ENCODE measurements at places on chromosomes 4 and X. TPM values are rescaled to one million over a fixed set of nuclear protein-coding genes. Genes with fewer than 3 reads are reported as not detected.
A peak's percentile ranks its signal among the peaks of the same experiment; 100 is the strongest.

DCLK2 gene
- 2.8 TPM for total RNA-seq

- H3K4me1 ChIP-seq, result no peaks in the 10 kb centered on the region
- H3K27me3 ChIP-seq, result no peaks in the 10 kb centered on the region
- H3K4me3 ChIP-seq, result no peak overlapping the region
- H3K36me3 ChIP-seq, result no peaks in the 10 kb centered on the region
- no peak overlapping the region for H3K27ac ChIP-seq
These were observed 12.7 kb upstream of the CXCL8 start for GRCh38 chr4:73727685-73728084.

- H3K27ac ChIP-seq, result no peak overlapping the region
- H3K4me3 ChIP-seq, result no peak overlapping the region
- no peak for DNase-seq
These were observed 7.6 kb downstream of the SORCS2 start for GRCh38 chr4:7199771-7200441.

DNA sequence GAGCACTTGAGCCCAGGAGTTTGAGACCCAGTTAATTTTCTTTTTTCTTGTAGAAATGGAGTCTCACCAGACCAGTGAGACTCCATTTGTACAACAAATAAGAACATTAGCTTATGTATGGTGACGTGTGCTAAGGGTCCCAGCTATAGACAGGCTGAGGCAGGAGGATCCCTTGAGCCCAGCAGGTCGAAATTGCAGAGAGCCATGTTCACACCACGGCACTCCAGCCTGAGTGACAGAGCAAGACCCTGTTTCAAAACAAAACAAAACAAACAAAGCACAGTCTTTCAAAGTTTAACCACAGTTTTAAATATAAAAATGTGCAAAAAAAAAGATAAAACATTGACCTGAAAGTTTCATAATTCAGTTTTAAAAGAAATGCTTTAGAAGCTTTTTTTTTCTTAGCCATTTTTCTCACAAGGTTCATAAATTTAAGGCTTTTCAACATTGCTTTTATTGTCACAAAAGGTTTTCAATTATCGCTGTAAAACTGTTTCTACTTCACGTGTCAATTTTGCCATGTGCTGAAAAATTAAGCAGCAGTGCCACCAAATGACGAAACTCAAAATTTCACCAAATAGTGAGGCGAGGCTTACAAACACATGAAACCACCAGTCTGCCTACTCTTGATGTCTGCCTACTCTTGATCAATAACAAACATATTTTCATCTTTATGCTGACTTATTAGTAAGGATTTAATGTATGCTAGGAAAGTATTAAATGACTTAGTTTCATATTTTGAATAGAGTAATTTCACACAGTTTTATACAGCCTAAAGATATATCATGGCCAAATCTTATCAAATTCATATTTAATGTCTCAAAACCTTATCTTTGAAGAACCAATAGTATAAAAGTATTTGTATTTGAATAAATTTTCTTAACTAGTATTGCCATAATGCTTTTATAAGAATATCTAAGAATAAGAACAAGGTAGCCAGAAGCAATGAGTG is 126.3 kb downstream of the NEK1 start:
- H3K4me1 ChIP-seq, result peaks cover 10% of the 10 kb centered on the region
- no peak overlapping the region for H3K27ac ChIP-seq
- peak; percentile 48 for DNase-seq
- H3K27me3 ChIP-seq, result no peaks in the 10 kb centered on the region

- no peak overlapping the region for H3K27ac ChIP-seq
- H3K4me1 ChIP-seq, result no peaks in the 10 kb centered on the region
- no peak overlapping the region for H3K4me3 ChIP-seq
- H3K36me3 ChIP-seq, result no peaks in the 10 kb centered on the region
These were observed 36.5 kb downstream of the WDR1 start for GRCh38 chr4:10079912-10080588.

DNA sequence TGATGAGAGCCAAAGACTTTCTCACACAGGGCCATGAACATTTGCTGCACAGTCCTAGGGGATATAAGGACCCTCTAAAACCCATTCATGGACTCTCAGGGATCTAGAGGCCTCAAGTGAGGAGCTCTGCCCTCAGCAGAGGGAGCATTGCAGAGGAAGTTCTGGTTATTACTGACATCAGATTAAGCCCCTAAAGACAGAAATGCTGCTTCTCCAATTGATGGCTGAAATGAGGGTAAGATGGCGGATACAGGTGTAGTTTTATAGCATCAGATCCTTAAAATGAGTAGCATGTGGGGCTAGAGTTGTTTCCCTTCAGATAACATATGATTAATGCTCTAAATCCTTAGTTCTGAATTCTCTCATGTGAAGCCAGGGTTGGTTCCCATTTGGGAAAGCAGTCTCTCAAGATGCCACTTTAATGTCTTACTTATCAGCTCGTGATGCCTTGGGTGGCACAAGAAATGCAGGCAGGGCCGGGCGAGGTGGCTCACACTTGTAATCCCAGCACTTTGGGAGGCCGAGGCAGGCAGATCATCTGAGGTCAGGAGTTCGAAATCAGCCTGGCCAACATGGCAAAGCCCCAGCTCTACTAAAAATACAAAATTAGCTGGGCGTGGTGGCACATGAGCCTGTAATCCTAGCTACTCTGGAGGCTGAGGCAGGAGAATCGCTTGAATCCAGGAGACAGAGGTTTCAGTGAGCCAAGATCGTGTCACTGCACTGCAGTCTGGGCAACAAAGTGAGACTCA is 7.9 kb downstream of the RHOH start:
- no peak for DNase-seq
- H3K4me3 ChIP-seq, result no peak overlapping the region
- H3K4me1 ChIP-seq, result peaks cover 7% of the 10 kb centered on the region
- H3K27ac ChIP-seq, result no peak overlapping the region
- H3K27me3 ChIP-seq, result no peaks in the 10 kb centered on the region

DNA sequence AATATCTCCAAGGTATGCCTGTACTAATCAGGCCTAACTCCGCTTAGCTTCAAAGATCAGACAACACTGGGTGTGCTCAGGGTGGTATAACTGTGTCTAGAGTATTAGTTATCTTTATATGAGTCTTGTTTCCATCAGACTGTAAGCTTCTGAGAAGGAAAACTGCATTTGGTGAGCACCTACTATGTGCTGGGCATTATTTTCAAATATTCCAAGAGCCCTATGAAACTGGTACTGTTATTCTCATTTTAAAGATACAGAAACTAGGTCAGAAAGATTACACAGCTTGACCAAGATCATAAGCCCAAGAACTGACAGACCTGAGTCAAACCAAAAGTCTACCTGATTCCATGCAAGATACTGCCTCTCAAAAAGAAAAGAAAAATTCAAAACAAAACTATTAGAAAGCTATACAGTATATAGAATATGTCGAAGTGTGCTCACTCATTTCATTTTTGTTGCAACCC is 44.4 kb downstream of the LRBA start:
- H3K4me1 ChIP-seq, result peaks cover 9% of the 10 kb centered on the region
- H3K27me3 ChIP-seq, result no peaks in the 10 kb centered on the region
- no peaks in the 10 kb centered on the region for H3K36me3 ChIP-seq
- H3K27ac ChIP-seq, result no peak overlapping the region

GRCh38 chrX:71366674-71367256 is 608 bp downstream of the TAF1 start:
- no peaks in the 10 kb centered on the region for H3K27me3 ChIP-seq
- H3K4me1 ChIP-seq, result no peaks in the 10 kb centered on the region
- peak overlapping the region; percentile 78 for H3K27ac ChIP-seq

GABRA4 gene
- total RNA-seq, result 1.2 TPM

- DNase-seq, result no peak
- H3K36me3 ChIP-seq, result no peaks in the 10 kb centered on the region
- H3K4me3 ChIP-seq, result no peak overlapping the region
- H3K27me3 ChIP-seq, result no peaks in the 10 kb centered on the region
- no peak overlapping the region for H3K27ac ChIP-seq
These were observed 221.2 kb upstream of the PABPC4L start for GRCh38 chr4:134422776-134423175.

GRCh38 chr4:78288327-78288726 is 231.2 kb downstream of the FRAS1 start:
- no peaks in the 10 kb centered on the region for H3K27me3 ChIP-seq
- peaks cover 3% of the 10 kb centered on the region for H3K4me1 ChIP-seq
- H3K36me3 ChIP-seq, result no peaks in the 10 kb centered on the region
- H3K4me3 ChIP-seq, result no peak overlapping the region

RNF113A gene
- 25.8 TPM for total RNA-seq

- no peak overlapping the region for H3K27ac ChIP-seq
- H3K36me3 ChIP-seq, result no peaks in the 10 kb centered on the region
- H3K4me3 ChIP-seq, result no peak overlapping the region
These were observed 114.0 kb downstream of the BMPR1B start for GRCh38 chr4:94871644-94872305.

GPR82 gene
- 0.20 TPM for total RNA-seq

GRCh38 chr4:151098979-151099228 is 524 bp upstream of the RPS3A start:
- peaks cover 16% of the 10 kb centered on the region for H3K4me1 ChIP-seq
- no peak overlapping the region for H3K4me3 ChIP-seq
- no peak for DNase-seq

DNA sequence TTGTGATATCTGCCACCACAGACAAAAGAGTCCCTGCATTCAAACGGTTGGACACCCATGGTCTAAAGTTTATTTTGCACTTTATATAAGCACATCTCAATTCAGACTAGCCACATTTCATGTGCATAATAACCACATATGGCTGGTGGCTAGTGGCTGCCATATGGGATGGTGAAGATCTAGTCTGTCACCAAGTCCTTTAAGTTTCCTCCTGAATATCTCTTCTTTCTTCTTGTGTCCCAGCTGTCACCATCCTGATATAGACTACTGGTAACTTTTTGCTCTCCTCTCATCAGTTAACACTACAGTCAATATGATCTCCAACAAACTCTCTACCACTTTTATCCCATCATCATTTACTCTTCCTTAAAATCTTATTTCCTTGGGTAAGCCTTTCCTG is 9.3 kb downstream of the HSPA4L start:
- no peaks in the 10 kb centered on the region for H3K4me1 ChIP-seq
- no peak for DNase-seq
- H3K27ac ChIP-seq, result no peak overlapping the region

GRCh38 chrX:153882086-153882498 is 3.9 kb downstream of the L1CAM start:
- H3K4me1 ChIP-seq, result no peaks in the 10 kb centered on the region
- DNase-seq, result no peak
- H3K27ac ChIP-seq, result no peak overlapping the region
- no peaks in the 10 kb centered on the region for H3K36me3 ChIP-seq

GRCh38 chrX:136041254-136041812 is 56.1 kb downstream of the SLC9A6 start:
- DNase-seq, result no peak
- no peaks in the 10 kb centered on the region for H3K36me3 ChIP-seq
- no peaks in the 10 kb centered on the region for H3K27me3 ChIP-seq
- H3K4me3 ChIP-seq, result no peak overlapping the region
- H3K27ac ChIP-seq, result no peak overlapping the region
- H3K4me1 ChIP-seq, result no peaks in the 10 kb centered on the region

DNA sequence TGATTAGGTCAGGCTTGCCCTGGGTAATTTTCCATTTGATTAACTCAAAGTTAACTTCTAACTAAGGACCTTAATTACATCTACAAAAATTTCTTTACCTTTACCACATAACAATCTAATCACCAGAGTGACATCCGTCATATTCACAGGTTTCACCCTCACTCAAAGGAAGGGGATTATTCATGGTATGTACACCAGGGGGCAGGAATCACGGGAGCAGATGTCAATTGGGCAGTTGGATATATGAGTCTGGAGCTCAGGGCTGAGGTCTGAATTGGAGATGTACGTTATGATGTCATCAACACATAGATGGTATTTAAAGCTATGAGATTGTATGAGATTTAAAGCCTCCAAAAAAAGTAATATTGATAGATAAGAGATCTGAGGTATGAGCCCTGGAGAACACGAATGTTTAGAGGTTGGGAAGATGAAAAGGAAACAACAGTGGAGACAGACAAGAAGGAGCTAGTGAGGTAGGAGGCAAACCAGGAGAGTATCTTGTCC is 52.9 kb downstream of the PGRMC1 start:
- H3K27me3 ChIP-seq, result no peaks in the 10 kb centered on the region
- H3K4me1 ChIP-seq, result no peaks in the 10 kb centered on the region
- H3K4me3 ChIP-seq, result no peak overlapping the region
- no peak for DNase-seq
- no peak overlapping the region for H3K27ac ChIP-seq

DNA sequence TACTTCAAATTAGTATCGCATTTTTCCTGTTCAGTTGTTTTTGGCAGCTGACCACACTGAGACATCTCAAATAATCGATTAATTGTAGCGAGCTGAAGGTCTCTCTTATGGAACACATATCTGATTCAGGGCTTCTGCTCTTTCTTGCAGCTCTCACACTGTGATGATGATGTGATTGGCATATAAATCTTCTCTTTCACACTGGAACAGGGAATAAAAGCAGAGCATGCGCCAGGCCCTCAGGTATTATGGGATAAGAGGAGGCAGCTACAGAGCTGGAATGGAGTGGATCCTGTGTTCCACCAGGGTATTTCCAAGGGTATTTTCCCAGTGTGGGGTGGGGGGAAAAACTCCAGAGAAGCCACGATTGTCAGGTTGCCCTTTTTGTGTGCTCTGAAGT is 265.4 kb upstream of the CASK start:
- H3K27ac ChIP-seq, result no peak overlapping the region
- H3K36me3 ChIP-seq, result no peaks in the 10 kb centered on the region
- H3K27me3 ChIP-seq, result no peaks in the 10 kb centered on the region
- DNase-seq, result no peak

DNA sequence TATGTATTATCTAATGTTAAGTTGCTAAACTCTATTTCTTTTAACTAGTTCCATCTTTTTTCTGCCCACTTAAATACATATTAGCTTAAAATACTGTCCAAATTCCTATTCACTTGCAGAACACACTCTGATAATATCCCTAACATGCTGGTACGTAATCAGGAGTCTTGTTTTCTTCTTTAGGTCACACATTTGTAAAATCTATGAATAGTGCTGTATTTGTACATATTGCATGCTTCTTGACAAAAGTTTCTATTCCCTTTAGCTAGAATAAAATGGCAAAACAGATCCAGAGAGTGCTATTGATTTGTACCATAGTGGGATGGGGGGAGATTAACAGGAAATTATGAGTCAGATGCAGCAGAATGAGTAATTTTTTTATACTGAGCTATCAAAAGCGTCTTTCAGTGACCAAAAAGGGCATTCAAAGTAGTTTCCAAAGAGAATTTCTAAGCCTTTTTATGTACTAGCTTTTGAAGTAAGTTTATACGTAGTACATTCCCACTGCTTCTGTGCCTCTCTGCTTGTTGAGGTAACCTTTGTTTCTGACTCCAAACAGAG is 126.5 kb downstream of the PTPN13 start:
- no peak for DNase-seq
- H3K27me3 ChIP-seq, result no peaks in the 10 kb centered on the region
- no peaks in the 10 kb centered on the region for H3K4me1 ChIP-seq
- no peaks in the 10 kb centered on the region for H3K36me3 ChIP-seq

GRCh38 chrX:136666088-136666487 is 18.1 kb downstream of the CD40LG start:
- H3K4me3 ChIP-seq, result no peak overlapping the region
- no peaks in the 10 kb centered on the region for H3K36me3 ChIP-seq
- H3K27ac ChIP-seq, result no peak overlapping the region

PCDH19 gene
- 3.7 TPM for total RNA-seq
